ENCODE measurements at places on chromosomes 3 and 15.

- DNase-seq = no peak
Observed at GRCh38 chr15:39752991-39753390, 29.6 kb downstream of the FSIP1 start.

DNA sequence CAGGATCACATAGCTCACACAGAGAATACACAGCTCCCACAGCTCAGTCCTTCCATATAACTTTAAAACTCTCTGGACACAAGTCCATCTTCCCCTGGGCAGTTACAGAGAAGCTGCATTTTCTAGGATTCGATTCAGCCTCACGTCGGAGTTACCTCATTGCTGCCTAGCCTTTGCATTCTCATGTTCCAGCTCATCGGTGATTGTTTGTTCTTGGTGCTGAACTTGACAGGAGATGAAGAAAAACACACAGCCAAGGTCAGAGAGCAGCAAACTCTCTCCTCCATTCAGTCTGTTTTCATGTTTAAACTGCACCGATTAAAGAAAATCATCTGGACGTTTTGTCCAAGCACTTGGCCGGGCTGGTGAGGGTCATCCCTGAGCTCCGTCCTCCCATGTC, 375.5 kb upstream of the CFAP20DC start:
- DNase-seq = no peak

DNA sequence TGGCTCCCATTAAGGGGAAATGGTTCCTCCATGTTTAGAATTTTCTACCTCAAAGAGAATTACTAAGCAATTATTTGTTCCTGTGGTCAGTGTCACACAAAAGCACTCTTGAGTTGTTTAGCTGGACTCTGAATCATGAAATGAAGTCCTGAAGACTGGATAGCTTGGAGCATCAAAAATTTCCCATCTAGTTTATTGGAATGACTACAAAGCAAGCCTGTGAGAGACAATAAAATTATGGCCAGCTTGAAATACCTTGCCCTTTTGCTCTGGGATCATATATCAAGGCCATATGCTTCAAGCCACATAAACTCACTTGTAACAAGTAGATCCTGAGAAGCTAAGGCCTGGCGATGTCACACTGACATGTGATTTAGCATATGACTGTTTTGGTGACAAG, 292.3 kb downstream of the TIGIT start:
- peak; percentile 33 for DNase-seq

DNA sequence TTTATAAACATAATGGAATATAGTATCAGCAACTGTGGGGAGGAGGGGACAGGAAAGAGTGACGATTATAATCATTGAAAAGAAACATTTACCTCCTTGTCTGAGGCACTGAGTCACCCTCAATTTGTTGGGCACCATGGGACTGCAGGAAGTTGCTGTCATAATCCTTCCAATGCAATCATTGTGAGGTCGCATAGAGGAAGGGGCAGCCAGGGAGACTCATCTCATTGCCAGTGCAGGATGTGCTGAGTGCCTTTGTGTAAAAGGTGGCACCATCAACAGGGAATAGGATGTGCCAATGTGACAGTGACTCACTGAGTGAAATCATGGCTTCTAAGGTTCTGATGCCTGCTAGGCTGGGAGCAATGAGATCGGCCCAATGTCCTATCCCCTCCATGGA, 300.4 kb upstream of the ADAMTS9 start:
- no peak for DNase-seq
